Suppressor macrophage (primary cell): ENCODE measurements at places on chromosomes 6 and 20.
A peak's percentile ranks its signal among the peaks of the same experiment; 100 is the strongest.

DNA sequence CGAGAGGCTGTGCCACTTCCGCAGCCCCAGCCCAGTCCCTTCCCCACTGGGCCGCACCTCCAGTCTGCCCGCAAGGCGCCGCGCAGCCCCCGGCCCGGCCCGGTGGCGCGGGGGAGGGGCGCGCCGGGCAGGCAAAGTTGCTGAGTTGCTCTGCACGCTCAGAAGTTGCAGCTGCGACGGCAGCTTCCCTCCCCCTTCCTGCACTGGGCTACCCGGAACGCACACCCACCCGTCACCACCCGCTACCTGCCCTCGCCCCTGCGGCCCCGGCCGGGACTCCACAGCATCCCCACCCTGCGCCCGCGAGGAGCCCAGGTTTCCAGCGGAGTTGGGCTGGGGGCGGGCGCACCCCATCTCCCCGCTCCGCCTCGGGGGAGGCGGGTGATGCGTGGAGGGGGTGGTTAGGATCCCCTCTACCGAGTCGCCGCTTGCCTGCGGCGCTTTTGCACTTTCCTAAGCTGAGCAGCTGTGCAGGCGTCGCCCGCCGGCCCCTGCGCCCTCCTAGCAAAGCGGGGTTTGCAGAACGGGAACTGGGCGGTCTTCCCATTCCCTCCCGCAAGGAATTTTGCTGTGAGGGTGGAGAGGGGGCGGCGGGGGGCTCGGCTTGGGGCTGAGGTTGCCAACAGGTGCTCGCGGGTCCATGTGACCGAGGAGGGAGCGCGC is 55.9 kb upstream of the RREB1 start:
- peak; percentile 80 for DNase-seq

DNA sequence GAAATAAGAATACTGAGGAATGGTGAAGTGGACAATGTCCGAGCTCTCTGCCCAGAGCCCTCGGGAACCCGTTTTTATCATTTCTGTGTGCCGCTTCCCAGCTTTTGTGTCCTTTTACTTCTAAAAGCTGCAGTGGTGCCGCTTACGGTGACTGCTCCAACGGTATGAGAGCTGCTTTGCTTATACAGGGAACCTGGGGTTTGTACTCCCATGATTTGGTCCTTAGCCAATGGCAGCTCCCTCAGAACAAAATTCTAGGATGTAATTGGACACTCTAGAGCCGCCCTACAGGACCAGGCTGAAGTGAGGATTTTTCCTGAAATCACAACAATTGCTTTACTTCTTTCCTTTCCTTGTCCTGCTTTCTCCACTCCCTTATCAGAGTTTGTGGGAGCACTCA is 24.2 kb upstream of the PCSK2 start:
- no peak for DNase-seq

- DNase-seq, result peak; percentile 72
These were observed 342.7 kb downstream of the PRL start for GRCh38 chr6:21953831-21954801.

DNA sequence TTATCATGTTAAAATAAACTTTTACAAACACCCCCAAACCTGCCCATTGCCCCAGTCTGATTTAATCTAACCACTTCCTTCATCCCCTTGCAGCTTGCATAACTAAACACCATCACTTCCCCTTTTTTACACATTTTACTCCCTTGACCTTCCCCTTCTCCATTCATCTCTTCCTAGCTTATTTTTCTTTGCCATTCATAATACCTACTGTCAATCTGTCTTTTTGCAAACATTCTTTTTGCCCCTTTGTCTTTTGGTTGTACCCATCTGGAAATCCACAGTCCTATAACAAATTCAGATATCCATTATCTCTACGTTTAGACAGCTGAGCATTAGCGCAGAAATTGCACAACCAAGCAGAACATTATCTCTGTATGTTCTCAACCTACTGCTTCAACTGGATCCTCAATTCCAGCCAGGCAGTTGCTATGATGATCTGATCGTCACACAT is 51.2 kb downstream of the C6orf52 start:
- peak; percentile 84 for DNase-seq

DNA sequence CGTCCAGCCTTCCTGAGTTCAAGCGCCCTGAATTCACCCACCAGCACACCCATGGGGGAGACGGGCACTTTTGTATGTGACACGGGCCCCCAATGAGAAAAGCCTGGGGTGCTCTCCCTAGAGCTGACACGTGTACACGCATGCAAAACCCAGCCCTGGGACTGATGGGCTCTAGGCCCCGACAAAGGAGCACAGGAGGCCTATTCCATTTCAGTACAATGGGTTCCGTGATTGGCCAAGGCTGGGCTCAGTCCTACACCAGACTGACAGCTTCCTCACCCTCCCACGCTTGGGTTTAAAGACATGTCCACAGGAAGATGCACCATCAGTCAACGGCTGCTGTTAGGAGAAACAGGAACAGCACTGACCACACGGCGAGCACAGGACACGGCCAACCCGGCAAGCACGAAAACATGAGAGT is 8.8 kb downstream of the ZBTB46 start:
- DNase-seq, result peak; percentile 90
